ENCODE measurements at places on chromosomes 1 and 21. TPM values are rescaled to one million over a fixed set of nuclear protein-coding genes. Genes with fewer than 3 reads are reported as not detected.

AMY1C gene
- total RNA-seq = 24.8 TPM

SERTAD4 gene
- 3.8 TPM for total RNA-seq

RAB7B gene
- 4.7 TPM for total RNA-seq

SOAT1 gene
- total RNA-seq = 44.4 TPM

ERICH3 gene
- total RNA-seq = 0.05 TPM

HEYL gene
- total RNA-seq = 8.4 TPM

GRCh38 chr1:193799948-193800690 is 613.7 kb upstream of the B3GALT2 start:
- DNase-seq = no peak

DNA sequence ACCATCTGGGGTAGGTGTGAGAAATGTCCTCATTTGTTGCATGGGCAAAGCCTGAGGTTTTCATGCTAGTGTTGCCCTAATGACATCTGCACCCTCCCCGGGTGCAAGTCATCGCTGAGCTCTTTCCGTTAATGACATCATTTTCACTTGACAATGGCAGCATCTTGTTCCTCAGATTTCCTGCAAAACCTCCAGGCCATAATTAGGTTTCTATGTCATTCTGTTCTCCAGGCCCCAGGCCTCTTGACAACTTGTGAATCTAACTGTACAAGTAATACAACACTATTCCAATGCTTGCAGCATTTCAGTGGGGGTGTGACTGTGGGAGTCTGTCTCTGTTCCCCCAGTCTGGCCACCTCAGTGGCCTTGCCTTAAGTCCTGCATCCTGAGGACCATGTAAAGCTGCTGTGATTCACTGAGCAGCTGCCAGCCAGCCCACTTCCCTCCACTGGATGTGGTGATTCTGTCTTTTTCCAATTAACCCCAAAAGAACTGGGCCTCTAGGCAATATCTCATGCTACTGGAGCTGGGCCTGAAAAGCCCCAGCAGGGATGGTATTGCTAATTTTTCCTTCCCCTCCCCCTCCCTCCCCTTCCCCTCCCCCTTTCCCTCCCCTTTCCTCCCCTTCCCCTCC is 22.8 kb downstream of the RAB7B start:
- no peak for DNase-seq

GRCh38 chr1:205515781-205516253 is 11.3 kb downstream of the CDK18 start:
- peak; percentile 76 for DNase-seq

DNA sequence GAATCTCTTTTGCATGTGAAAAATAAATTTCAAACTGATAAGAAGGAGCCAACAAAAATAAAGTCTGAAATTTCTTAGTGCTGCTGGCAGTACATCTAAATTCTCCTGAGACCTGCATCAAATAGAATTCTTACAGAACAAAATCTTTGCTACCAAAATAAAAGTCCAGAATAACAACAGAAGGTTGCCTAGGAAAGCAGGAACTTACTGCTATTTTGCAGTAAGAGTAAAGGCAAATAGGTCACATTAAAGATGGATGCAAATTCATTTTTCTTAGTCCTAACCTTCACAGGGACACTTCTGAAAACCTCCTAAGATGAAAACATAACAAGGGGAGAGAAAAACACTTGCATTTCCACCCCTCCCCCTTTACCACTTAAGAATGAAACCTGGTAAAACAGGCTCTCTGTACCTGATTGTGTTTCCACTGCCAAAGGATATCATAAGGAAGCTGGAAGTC is 59.0 kb downstream of the RUSC1 start:
- DNase-seq = no peak

DNA sequence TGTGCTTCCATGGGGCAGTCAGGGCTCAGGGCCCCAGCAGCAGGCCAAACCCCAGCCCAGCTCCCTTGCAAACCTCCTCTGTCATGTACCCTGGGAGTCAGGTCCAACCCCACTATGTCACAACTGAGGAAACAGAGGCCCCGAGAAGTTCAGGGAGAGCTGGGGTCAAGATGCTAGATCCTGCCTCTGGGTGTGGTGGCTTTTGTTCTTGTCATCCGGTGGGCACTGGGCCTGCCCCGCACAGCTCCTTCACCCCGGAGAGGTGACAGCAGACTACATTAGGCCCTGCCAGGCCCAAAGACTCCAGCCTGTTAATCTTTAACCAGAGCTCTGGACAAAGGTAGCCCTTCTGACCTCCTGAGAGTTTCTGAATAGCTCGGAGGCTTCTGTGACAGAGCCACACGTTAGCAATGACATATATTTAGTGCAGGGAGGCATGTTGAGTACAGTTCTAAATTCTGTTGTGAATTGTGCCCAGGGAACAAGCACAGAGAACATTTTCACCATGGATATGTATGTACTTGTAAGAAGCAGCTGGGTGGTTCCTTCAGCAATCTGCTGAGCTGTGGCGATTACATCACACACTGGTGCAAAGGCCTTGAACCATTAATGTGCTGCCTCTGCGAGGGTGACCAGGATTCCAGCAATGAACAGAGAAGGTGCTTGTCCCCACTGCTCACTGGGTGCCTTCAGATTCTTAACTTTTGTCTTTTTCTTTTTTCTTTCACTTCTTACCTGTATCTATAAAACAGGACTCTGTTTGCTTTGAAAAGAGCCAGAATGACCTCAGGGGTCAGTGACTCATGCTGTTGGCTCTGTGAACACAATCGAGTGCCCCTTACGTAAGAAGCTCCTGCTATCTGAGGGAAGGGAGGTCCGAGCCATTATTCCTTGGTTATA is 102.8 kb downstream of the RHOU start:
- DNase-seq = peak; percentile 74

GRCh38 chr1:44268054-44268453 is 54.8 kb downstream of the DMAP1 start:
- DNase-seq = no peak

DNA sequence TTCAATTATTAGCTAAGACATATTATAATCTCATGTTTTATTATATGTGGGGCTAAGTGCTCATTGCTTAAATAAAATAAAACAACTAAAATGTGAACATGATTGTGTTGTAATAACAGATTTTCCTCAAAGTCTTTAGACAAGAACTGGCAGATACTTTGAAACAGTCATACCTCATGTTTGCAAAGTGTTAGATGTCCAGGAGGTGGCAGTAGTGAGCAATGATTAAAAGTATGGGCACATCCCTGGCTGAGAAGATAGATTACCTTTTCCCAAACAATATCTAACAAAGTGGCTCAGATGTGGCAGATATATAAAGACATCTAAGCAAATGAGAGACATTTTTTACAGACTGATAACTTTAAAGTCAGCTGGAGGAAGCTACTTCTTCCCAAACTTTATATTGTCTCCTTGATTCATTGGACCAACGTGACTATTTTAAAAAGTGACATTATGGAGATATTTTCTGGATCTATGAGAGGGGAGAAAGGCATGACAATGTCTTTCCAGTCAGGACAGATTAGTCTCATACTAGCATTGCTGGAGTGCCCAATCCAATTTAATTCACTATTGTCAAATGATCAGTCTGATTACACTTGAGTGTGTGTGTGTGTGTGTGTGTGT is 269.8 kb downstream of the S1PR1 start:
- DNase-seq = no peak

DNA sequence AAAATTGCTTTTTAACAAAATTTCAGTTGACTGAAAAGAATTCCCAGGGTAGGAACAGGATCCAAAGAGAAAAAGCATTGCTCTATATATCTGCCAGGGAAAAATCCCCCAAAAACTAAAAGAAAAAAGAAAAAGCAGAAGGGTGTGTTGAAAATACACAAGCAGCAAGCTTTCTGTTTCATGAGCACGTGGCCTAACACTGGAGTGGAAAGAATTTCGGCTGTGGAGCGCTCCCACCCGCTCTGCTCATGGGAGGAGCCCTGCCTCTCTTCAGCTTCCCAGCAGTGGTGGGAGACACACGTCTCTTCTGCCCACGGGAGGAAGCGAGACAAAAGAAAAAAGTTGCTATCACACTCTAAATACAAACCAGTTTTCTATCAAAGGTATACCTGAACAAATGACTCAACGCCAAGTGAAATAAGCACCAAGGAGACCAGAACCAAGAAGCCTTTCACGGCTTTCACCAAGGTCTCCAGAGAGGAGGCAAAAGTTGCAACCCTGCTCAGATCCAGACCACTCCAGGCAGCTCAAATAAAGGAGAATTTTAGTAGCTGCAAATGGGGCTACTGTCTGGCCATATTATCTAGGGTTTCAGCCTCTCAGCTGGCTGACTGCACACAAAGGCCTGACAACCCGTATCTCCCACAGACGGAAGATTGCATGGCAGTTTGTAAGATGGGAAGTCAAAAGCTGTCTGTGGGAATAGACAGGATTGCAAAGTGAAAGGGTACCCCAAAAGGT is 29.5 kb upstream of the ZNF496 start:
- peak; percentile 72 for DNase-seq

DNA sequence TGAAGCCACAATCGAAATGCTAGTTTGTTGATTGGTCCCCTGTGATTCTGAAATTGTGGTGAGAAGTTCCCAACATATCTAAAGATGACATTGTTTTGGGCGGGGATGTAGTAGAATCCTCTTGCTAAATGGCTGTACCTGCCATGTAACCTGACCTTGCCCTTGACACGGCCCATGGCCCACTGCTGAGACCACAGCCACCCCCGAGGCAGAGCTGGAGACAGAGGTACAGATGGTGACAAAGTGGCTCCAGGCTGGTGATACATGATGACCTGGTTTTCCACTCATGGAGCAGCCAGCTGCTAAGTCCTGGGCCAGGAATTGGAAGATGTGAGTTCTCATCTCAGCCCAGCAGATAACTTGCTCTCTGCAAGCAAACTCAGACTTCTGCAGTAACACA is 226.5 kb downstream of the FOXD2 start:
- DNase-seq = no peak

GRCh38 chr1:3816331-3817137 is 20.2 kb upstream of the LRRC47 start:
- DNase-seq = no peak

GRCh38 chr1:244854166-244854565 is 10.2 kb downstream of the HNRNPU start:
- no peak for DNase-seq

GRCh38 chr1:180489313-180489712 is 13.1 kb downstream of the ACBD6 start:
- DNase-seq = no peak

- DNase-seq = no peak
Observed at GRCh38 chr1:58524353-58524945, 22.1 kb downstream of the OMA1 start.

GRCh38 chr1:182587666-182588499 is 1.2 kb downstream of the RNASEL start:
- no peak for DNase-seq

DNA sequence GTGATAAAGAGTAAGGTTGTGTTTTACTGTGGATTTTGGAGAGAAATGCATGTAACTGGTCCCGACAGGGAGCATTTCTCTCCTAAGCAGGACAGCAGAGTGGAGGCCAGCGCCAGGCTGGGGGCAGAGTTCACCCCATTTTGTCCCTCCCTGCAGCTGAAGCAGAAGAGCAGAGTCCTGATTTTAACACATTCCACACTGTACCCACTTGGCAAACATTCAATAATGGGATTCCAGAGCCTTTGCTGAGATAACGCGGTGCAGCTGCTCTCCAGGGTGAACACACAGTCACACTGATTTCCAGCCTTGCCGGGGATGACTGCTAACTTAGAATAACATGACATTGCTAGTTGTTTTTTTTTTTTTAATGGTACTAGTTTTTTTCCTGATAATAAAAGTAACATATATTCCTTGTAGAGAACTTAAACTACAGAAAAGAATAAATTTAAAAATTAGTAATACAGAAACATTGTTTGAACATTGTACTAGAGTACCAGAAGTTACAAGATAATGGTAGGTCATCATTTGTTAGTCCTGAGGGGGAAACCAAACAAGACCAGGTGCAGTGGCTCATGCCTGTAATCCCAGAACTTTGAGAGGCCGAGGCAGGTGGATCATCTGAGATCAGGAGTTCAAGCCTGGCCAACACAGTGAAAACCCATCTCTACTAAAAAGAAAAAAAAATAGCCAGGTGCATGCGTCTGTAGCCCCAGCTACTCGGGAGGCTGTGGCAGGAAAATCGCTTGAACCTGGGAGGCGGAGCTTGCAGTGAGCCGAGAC is 77.2 kb downstream of the SCCPDH start:
- no peak for DNase-seq

Measured in ovary (tissue), 10 donors.